ENCODE measurements at places on chromosomes 2 and 18.

DNA sequence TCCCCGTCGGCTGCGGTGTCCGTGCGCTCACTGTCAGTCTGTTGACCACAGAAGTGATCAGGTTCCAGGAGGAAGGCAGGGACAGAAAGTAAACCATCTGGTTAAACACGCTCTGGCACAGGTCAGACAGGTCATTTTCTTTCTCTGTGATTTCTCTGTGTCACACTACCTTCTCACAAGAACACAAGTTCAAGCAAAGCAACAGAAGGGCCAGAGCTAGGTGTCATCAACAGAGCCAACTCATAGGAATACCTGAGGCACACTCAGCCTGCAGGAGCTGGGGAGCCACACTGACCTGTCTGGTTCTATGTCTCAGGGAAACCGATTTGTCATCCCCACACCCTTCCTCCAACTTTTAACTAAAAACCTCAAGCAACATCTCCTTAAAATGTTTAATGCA lies 115.1 kb upstream of the ZBTB14 start:
- no peak for DNase-seq

DNA sequence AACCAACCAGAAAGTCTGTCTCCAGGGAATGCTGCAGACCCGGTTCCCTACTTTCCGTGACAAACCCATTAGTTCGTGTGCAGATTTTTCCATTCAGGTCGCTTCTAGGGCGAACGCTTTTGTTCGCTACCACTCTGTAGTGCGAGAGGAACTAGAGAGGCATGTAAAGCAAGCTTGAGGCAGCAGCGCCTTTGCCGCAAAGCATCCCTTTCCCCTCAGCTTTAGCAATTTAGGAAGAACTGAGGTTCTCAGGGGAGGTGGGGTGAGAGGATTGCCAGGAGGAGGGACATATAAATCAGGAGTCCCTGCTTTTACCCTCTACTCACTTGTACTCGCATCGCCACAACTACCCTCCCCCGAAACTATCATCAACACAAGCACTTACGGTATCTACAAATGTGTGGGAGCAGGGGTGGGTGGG lies 748 bp upstream of the ZNF804A start:
- no peak for DNase-seq

- no peak for DNase-seq
Observed at GRCh38 chr2:157839162-157839801, 36.8 kb downstream of the ACVR1 start.

GRCh38 chr2:170739048-170739447 lies 23.9 kb downstream of the SP5 start:
- peak; percentile 88 for DNase-seq

GRCh38 chr2:937530-937929 lies 13.1 kb upstream of the SNTG2 start:
- no peak for DNase-seq

- peak; percentile 21 for DNase-seq
Observed at GRCh38 chr2:148745151-148745851, 100.8 kb downstream of the EPC2 start.

- no peak for DNase-seq
Observed at GRCh38 chr2:12120281-12121150, 374.1 kb downstream of the LPIN1 start.

GRCh38 chr2:38079116-38080052 lies 3.4 kb upstream of the CYP1B1 start:
- no peak for DNase-seq

- no peak for DNase-seq
Observed at GRCh38 chr18:8479789-8480188, 129.4 kb upstream of the RAB12 start.

DNA sequence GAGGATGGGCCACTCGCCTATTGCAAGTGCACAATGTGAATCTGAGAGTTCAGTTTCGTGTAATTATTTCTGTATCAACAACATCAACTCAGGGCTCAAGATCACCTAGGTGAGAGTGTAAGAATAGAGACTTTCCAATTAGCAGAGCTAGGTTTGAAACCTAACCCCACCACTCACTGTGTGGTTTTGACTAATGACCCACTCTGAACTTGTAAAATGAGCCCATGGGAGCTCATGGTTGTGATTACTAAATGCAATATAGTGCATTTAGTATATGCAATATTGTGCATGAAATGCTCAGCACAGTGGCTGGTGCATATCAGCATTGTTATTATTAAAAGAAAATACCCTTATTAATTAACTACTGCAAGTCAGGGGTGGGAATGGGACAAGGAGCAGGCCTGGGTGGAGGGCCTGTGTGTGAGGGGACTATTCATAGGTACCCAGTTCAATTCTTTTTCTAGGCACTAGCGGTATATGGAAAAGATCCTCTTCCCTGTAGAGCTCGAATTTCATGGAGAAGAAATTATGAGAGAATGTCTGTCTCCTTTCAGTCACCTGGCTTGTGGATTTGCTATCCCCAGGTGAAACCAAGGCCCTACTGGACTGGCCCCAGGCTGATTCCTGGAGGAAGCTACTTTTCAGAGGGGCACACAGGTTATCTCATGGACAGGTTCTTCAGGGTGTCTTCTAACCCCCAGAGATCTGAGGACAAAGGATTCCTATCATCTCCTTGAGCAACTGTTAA lies 169.5 kb downstream of the GFPT1 start:
- DNase-seq, result no peak

DNA sequence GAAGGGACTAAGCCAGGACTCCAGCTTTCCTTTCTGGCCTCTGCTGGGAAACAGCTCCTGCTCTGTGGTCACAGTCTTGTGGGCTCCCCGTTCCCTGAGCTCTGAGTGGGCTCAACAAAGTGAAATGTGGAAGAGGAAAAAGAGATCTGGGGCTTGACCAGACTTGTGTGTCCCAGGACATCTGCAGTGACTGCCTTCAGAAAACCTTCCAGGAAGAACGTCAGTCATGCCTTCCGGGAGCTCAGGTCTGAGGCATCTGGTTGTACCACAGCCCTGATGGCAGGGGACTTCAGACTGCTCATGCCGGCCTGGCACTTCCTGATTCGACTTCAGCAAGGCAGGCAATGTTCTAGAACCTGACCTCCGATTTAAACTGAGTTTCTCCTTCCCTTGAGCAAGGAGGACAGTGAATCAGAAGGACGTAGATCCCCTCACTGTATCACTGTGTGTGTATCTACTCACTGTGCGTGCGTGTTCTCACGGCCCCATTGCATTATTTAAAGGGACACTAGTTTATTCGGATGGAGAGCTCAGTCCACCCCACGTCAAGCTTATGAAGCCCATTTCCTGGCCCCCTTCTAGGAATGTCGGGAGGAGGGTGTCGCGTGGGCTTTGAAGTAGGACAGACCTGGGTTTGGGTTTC lies 548 bp upstream of the FBLN7 start:
- DNase-seq, result no peak

- DNase-seq, result peak; percentile 90
Observed at GRCh38 chr2:186589612-186590349, at the start of gene ITGAV. Gene ITGAV, plus strand, starts transcription at chr2:186590056. Its CDS starts 283 bp downstream, at chr2:186590339.

GRCh38 chr2:88159955-88160415 lies 10.2 kb upstream of the THNSL2 start:
- peak; percentile 75 for DNase-seq

GRCh38 chr2:26630669-26631360 lies 10.4 kb downstream of the CIB4 start:
- peak; percentile 45 for DNase-seq

DNA sequence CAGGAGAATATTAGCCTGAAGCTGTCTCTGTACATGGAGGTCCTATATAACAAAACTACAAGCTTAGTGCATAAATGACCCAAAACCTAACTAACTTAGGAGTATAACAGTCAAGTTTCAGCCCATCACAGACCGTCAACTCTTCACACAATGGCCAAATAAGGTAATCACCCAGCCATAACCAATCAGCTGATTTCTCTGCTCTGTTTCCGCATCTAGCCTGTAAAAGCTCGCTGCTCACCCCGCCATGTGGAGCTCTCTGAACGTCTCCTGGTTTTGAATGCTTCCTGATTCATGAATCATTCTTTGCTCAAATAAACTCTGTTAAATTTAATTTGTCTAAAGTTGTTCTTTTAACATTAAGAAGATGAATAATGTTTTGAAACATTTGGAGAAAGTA lies 593.6 kb downstream of the TMX3 start:
- DNase-seq, result no peak

GRCh38 chr18:32443706-32444215 lies 26.9 kb downstream of the GAREM1 start:
- no peak for DNase-seq

GRCh38 chr2:205655779-205656456 lies 26.4 kb upstream of the NRP2 start:
- DNase-seq, result no peak

GRCh38 chr2:23027396-23027795 lies 357.6 kb upstream of the KLHL29 start:
- no peak for DNase-seq

- DNase-seq, result no peak
Observed at GRCh38 chr18:46424898-46425297, 232.1 kb downstream of the LOXHD1 start.

GRCh38 chr2:86213056-86213455 lies 13.8 kb downstream of the MRPL35 start:
- no peak for DNase-seq

GRCh38 chr18:49279041-49279440 lies 181.4 kb downstream of the DYM start:
- DNase-seq, result no peak

GRCh38 chr18:47944972-47945852 lies 14.8 kb upstream of the SMAD2 start:
- peak; percentile 29 for DNase-seq

- no peak for DNase-seq
Observed at GRCh38 chr2:238560234-238560633, 133.5 kb downstream of the ASB1 start.

GRCh38 chr2:166468124-166469024 lies 25.7 kb downstream of the SCN7A start:
- DNase-seq, result no peak

DNA sequence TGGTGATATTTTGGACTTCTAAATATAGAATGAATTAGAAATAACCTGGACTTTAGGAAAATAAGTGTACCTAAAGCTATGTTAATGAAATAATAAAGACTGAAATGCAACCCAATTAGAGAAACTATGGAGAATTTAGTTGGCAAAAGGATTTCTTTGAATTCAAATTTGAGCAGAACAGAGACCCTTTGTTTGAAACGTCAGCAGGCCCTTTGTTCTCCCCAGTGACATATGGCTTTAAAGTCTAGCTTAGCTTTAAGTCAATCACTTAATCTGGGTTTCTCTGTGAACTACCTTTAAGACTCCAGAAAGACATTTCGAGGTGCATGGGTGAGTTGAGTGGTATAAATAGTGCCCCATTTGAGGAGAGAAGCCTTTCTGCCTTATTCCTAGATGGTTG lies 130.5 kb upstream of the CREB1 start:
- no peak for DNase-seq

DNA sequence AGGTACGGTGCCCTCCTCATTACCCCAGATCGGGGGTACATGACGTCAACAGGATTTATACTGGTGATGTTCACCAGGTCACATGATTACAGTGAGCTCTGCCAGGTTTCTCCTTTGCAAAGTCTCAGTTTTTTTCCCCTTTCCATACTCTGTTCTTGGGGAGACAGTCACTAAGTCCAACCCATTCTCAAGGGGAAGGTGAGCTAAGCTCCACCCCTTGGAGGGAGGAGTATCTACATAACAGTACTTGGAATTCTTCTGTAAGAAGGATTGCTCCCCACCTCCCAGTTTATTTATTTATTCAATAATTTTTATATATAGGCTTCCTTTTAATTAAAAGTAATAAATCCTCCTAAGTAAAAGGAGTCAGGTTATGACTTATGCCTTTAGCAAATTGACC lies 34.1 kb upstream of the SOS1 start:
- no peak for DNase-seq

All from RKO (cell line).